ENCODE measurements at places on chromosomes 1 and 21.

- DNase-seq, result no peak
Measured at GRCh38 chr1:94413311-94413710, 4.9 kb upstream of the ABCD3 start.

- peak; percentile 14 for DNase-seq
Measured at GRCh38 chr21:35149698-35150097, 100.6 kb upstream of the RUNX1 start.

DNA sequence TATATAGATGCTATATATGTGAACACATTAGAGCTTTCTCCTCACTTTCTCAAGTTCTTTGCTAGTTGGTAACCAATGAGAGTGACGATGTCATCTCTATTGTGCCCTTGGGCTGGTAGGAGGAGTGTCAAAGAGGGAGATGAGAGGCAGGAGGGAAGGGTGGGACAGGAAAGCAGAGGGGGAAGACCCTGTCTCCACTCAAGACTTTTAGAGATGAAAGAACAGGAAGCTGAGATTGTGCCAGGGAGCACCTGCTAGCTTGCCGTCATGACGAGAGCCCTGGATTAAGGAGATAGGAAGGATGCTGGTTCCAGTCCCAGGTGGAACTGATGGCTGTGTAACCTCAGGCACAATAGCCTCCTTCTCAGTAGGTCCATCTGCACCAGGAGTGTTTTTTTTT lies 16.7 kb downstream of the CNR2 start:
- DNase-seq, result no peak

DNA sequence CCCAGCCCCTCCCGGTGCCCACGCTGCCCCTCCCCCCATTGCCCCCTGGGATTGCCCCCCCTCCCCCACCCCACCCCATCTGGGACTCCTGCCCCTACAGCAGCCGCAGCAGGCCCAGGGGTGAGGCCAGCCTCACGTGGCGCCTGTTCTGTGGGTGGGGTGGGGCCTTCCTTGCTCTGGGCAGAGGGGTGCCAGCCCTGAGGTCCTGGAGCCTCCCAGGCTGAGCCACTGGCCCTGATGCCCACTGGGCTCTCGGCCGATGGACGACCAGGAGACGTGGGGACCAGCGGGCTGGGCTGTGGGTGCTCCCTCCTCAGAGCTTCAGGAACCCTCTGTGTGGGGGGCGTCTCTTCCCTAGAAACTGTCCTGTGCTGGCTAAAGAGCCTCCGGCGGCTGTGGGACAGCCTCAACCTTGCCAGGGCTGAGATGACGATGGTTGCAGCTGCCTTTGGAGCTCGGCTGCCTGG lies 5.8 kb upstream of the C1orf159 start:
- no peak for DNase-seq

DNA sequence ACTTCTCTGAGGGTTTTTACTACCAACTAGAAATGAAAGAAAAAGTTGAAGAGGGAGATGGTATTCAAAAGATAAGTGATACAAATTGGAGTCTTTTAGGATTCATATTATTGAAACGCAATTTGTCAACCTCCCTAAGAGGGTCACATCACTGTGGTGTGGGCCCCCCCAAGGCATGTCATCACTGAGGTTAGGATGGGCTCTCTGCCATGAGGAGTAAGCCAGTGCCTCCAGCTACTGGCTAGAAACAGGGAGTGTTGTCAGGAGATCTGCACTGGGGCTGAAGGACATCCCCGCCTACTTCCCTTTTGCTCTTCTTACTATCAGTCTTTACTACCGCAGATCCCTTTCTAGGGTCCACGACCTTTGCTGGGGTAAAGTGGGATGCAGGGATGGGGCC lies 25.9 kb downstream of the ITSN1 start:
- peak; percentile 57 for DNase-seq

- DNase-seq, result no peak
Measured at GRCh38 chr1:181711820-181712219, 228.5 kb downstream of the CACNA1E start.

DNA sequence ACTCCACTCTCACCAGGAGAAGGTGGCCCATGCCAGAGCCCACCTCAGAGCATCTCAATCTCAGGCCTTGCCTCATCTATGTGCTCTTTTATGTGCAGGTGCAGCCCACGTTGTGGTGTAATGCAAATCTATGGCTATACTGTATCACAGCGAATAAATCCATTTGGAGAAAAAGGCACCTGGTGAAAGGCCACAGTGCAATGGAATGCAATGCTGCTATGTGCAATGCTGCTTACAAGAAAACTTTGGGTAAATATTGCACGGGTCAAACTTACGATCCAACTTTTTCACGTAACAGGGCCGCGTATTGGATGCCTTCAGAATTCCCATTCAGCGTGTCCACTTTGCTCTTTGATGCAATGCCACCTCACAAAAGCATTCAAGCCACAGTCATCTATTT lies 13.5 kb downstream of the ZBTB18 start:
- DNase-seq, result no peak

DNA sequence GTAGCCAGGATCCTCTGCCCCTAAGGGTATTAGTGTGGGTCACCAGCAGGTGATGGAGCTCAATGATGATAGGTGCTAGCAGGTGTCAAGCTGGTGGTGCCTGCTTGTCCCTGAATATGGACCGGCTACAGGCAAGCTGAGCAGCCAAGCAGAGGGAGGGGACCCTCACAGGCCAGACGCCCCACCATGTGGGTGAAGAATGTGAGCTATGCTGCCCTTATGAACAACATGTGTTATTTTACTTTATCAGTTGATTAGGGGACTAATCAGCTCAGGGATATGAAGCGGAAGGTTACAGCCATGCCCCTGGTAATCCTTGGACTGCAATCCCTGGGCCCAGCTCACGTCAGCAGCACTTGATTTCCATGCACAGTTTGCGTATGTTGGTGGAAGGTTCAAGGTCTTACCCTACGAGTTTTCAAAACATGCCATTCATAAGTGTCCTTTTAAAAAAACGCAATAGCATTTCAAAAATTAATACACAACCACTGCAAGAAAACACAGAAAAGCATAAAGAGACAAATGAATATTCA lies 106.0 kb downstream of the CDC7 start:
- DNase-seq, result no peak

- DNase-seq, result no peak
Measured at GRCh38 chr1:147628441-147628840, 41.9 kb downstream of the ACP6 start.

- DNase-seq, result peak; percentile 30
Measured at GRCh38 chr1:155801149-155801548, 55.9 kb downstream of the GON4L start.

DNA sequence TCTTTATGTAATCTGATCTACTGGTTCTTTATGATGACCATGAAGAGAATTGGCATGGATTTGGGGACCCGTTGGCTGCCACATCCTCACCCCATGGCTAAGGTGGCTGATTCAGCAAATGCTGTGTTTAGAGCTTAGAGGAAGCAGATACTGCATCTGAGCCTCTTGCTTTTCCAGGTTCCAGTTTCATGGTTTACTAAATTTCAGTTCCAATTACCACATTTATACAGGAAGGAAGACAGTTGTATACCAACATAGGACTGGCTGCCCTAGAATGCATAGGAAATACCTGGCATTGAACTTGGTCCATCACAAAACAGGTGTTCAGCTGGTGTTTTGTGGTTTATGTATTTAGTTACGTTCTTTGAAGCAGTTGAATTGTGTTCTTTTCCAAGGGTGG lies 107.1 kb downstream of the ST3GAL3 start:
- no peak for DNase-seq

- no peak for DNase-seq
Measured at GRCh38 chr1:197394831-197395608, 127.0 kb downstream of the CRB1 start.

- peak; percentile 58 for DNase-seq
Measured at GRCh38 chr1:25556791-25557476, 13.5 kb downstream of the LDLRAP1 start.

DNA sequence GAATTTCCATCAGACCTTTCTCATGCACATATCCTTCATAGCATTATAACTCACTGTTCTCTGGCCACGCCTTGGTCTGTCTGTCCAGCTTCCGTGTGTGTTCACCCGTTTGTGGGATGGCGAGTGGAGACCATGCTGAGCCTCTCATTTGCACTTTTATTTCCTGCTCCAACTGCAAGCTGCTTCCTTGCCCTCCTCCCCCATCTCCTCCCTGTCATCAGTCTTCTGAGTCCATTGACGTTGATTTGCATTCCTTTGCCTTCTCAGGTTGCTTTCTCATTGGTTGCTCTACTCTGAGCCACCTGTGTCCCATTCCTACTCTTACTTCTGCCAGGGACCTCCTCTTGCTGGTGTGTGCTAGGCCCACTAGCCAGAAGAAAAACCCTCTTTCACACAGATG lies 146.4 kb downstream of the NOS1AP start:
- DNase-seq, result no peak

GRCh38 chr1:227845519-227845918 lies 30.0 kb downstream of the PRSS38 start:
- DNase-seq, result no peak

GRCh38 chr1:65495137-65495536 lies 74.7 kb downstream of the LEPR start:
- DNase-seq, result peak; percentile 46

DNA sequence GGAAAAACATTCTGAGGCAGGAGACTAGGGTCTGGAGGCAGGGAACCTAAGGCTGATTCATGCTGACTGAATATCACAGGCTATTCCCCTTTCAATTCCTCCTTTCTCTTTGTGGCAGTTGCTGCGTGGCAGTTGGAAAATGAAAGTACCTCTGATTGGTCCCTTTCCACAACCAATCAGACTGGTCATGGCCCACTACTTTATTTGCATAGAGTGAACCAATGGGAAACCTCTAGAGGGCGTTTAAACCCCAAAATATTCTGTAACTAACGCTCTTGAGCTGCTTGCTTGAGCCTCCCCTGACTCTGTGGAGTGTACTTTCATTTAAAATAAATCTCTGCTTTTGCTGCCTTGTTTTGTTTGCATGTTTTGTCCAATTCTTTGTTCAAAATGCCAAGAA lies 27.7 kb upstream of the VN1R5 start:
- peak; percentile 35 for DNase-seq

DNA sequence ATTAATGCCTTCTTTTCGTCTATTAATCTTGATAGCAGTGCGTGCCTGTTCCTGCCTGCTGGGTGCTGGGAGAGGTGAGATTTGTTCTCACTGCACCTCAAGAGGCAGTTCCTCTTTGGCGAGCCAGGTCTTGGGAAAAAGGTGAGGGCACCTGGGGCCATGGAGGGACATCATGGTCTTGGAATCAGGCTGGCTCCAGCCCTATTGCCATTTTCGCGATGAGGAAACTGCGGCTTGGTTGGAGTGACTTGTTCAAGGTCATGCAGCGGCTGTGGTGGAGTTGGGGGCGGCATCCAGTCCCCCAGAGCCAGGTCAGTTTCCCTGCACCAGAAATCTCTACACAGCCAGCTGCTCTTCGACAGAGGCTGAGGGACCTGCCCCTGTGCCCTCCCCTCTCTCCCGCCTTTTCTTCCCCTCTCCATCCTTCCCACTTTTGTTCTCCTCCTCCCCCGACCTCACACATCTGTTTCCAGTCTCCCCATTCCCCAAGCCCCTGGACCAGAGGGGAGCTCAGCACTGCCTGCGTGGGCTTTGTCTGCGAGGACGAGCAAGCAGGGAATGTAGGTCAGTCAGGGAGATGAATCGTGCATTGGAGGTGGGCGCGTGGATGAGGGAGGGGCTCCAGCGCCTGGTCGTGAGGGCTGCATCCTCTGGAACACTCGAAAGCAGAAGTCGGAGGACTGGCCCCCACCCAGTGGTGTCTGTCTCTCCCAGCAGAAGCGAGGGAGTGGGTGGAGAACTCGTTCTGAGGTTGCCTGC lies 135.1 kb downstream of the ACTL8 start:
- DNase-seq, result no peak

GRCh38 chr1:64769482-64769881 lies 24.6 kb downstream of the RAVER2 start:
- no peak for DNase-seq

DNA sequence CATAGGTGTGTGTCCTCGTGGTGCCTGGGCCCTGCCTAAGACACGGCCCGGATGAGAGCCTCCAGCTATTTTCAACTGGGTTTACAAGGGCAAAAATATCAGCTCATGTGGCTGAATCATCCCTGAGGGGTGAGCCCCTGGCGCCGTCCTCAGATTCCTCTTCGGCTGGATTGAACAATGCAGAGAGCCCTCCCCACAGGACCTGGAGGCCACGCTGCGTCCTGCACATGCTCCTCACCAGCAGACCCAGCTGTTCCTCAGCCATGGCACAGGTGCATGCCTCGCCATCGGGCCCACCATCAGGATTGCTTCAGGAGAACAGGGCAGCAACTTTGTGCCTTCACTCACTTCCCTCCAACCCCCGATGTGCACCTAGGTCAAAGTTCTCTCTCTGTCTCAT lies 35.3 kb downstream of the TFF3 start:
- no peak for DNase-seq

GRCh38 chr1:16183765-16184556 lies 28.1 kb upstream of the EPHA2 start:
- no peak for DNase-seq

DNA sequence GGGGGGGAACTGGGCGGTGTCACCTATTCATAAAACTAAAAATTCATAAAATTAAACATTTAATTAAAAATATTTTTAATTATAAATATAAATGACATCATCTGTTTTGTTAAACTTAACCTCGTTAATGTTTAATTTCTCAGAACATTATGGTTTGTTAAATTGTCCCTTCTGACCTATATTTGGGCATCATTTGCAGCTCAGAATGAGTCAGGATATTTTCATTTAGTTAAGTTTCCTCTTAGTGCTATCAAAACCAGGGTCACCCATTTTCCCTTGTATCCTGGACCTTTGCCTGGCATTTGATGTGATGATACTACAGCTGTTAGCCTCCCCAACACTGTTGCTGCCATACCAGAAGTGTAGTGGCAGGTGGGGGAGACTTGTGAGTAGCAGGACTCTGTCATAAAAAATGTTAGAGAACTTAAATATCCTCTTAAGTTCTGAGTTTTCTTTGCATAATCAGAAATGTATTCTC lies 30.3 kb downstream of the TSNAX start:
- no peak for DNase-seq

DNA sequence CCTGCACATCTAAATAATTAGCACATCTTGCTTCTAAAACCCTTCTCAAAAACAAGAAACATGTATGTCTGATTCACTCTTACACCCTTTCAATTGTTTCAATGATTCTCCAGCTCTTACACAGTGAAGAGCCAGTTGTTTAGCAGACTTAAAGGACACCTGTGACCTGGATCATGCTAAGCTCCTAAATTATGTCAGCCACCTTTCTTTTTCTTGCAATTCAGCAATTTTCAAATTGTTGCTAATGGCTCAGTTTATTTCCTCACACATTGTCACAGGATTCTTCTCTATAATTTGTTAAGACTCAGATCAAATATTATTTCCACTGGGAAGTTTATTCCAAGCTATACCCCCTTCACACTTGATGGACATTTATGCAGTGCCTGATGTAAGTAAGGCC lies 413.2 kb downstream of the PLA2G4A start:
- no peak for DNase-seq

- no peak for DNase-seq
Measured at GRCh38 chr1:222394224-222394623, 153.7 kb downstream of the HHIPL2 start.

- DNase-seq, result peak; percentile 20
Measured at GRCh38 chr1:178086294-178086693, 7.6 kb upstream of the RASAL2 start.

DNA sequence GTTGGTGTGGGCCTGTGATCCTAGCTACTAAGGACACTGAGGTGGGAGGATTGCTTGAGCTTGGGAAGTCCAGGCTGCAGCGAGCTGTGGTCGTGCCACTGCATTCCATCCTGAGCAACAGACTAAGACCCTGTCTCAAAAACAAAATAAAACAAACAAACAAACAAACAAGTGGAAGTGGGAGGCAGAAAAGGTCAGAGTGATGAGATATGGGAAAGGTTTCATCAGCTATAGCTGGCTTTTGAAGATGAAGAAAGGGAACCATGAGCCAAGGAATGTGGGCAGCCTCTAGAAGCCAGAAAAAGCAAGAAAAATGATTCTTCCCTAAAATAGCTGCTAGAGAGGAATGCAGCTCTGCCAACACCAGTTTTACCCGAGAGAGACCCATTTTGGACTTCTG lies 10.6 kb upstream of the NUCKS1 start:
- no peak for DNase-seq
